ENCODE measurements at places on chromosomes 5 and 9.

GRCh38 chr5:91092859-91093783, 290.0 kb downstream of the ARRDC3 start:
- DNase-seq, result no peak

GRCh38 chr9:89872426-89872912, 267.7 kb downstream of the GADD45G start:
- no peak for DNase-seq

GRCh38 chr5:116394186-116394867, 180.3 kb downstream of the SEMA6A start:
- DNase-seq, result no peak

DNA sequence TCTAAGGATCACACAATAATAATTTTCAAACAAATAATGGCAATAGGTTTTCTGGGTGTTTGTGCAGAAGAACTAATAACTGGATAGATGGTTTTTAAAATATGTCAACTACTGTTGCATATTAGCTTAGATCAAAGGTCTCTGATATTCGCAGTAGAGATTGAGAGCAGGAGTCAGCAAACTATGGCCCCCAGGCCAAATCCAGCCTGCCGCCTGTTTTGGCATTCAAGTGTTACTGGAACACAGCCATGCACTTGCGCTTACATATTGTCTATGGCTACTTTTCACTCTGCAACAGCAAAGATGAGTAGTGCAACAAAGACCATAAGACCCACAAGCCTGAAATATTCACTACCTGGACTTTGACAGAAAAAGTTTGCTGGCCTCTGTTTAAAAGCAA, 260.8 kb downstream of the GRIA1 start:
- DNase-seq, result no peak

GRCh38 chr9:90459321-90459720, 183.3 kb downstream of the DIRAS2 start:
- DNase-seq, result no peak

GRCh38 chr9:130461218-130461630, 16.5 kb downstream of the ASS1 start:
- DNase-seq, result peak; percentile 37

GRCh38 chr5:33925278-33925677, 10.9 kb upstream of the RXFP3 start:
- no peak for DNase-seq

- no peak for DNase-seq
Observed at GRCh38 chr9:32486839-32487562, 39.0 kb downstream of the RIGI start.

- peak; percentile 43 for DNase-seq
Observed at GRCh38 chr9:119365291-119366027, 3.8 kb downstream of the BRINP1 start.

GRCh38 chr9:95012035-95012708, 285.7 kb downstream of the AOPEP start:
- no peak for DNase-seq

- DNase-seq, result no peak
Observed at GRCh38 chr5:125249400-125249799, 503.0 kb upstream of the ZNF608 start.

- DNase-seq, result peak; percentile 1
Observed at GRCh38 chr9:74645007-74645639, 148.0 kb downstream of the RORB start.

DNA sequence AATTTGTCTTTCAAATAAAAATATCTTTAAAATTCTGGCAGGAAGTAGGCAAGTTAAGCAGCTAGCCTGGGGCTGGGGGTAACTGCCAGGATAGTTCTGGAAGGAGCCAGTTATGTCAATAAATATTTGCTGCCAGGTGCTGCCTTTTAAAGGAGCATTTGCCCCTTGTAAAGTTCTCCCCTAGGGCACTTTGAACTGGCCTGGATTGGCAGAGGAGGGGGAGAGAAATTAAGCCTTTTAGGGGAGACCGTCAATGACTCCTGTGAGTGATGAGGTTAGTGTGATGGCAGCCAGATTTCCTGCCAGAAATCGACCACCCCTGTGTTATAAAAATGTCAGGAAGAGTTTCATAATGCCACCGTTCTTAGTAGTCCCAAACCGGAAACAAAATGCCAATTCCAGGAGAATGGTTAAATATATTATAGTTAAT, 89.8 kb upstream of the ELL2 start:
- no peak for DNase-seq

GRCh38 chr9:10059044-10059443, 553.8 kb downstream of the PTPRD start:
- DNase-seq, result no peak

- DNase-seq, result no peak
Observed at GRCh38 chr5:155807884-155808576, 518.9 kb upstream of the SGCD start.

- DNase-seq, result no peak
Observed at GRCh38 chr5:1480217-1480616, 35.0 kb upstream of the SLC6A3 start.

GRCh38 chr9:131478421-131478868, 24.3 kb upstream of the POMT1 start:
- peak; percentile 44 for DNase-seq

GRCh38 chr5:121982893-121983285, 21.1 kb downstream of the SRFBP1 start:
- no peak for DNase-seq

DNA sequence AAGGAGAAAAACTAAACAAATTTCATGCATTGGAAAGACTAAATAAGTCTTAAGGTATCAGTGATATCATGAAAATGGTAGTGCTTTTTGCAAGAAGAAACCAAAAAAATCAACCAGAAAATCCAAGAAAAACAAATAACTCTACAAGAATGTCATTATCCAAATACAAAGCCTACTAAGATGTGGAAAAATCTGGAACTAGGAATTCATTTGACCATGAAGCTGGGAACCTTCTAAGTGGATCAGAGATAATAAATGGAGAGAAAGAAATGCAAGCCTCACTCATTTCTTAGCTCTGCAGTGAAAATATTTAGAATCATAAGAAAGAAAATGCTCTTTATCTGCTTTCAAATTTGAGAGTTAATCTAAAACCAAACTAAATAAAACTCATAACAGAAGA, 51.3 kb downstream of the RASEF start:
- DNase-seq, result no peak

DNA sequence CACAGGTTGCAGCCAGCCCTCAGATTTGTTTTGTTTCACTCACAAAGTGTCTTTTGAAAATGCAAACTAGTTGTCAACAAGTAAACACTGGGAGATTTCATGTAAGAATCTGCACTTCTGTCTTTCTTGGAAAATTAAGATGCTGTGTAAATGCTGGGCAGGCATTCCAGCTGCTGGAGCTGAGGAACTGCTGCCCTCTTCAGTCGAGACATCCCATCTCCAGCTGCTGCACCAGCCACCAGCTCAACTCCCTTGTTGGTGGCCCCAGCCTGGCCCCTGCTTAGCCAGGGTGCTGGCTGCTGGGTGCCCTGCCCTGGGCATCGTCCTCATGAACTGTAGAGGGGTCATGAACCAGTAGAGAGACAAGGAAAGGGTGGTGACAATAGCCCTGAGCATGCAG, 33.1 kb upstream of the AFAP1L1 start:
- peak; percentile 21 for DNase-seq

DNA sequence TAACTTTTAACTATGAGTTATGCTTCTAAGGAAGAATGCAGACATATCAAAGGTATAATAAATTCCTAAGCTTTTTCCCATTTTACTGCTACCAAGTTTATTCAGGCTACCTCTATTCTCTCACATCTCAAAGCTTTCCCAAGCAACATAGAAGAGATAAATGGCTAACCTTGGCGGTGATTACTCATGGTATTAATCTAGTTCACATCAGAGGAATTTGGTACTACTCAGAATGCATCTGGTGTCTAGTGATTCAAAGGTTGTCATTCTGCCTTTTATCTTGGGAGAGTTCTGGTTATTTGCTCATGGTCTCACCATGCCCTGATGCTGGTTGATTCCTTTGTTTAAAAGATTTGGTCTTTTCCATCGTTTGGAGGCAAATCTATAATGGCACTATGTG, 182.7 kb downstream of the TAF11L14 start:
- no peak for DNase-seq

GRCh38 chr9:123945532-123945931, 15.6 kb upstream of the DENND1A start:
- no peak for DNase-seq

DNA sequence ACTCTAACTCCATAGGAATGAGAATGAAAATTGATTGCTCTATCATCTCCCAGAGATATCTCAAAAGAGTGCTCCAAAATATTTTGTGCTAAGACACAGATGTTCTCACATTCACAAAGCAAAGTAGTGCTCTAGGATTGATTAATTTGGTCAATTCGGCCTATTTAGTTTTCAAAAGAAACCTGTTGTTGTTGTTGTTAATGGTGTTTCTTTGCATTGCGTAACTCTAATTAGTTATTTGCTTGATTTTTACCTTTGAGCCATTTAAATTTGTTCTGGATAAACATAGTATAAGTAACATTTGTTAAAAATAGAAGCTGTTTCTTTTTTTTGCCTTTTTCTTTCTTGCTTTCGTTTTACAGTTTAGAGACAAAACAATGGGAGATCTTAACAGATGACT, 382.5 kb downstream of the CAAP1 start:
- no peak for DNase-seq

DNA sequence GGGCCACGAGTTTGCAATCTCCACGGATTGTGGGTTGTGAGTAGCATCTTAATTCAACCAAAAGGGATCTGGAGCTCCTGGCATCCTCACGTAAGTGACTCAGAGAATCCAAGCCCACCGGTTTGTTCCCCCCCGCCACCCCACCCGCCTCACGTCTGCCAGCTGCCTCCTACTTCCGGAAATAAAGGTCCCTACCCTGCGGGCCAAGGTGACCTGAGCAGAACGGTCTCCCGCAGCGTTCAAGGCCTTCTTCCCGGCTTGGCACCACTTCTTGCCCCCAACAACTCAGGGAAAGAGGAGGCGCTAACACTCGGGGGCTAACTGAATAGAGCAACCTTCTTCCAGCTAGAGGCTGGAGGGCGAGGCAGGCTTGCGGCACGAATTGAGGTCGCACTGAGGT, 8.8 kb upstream of the GPRIN1 start:
- no peak for DNase-seq

DNA sequence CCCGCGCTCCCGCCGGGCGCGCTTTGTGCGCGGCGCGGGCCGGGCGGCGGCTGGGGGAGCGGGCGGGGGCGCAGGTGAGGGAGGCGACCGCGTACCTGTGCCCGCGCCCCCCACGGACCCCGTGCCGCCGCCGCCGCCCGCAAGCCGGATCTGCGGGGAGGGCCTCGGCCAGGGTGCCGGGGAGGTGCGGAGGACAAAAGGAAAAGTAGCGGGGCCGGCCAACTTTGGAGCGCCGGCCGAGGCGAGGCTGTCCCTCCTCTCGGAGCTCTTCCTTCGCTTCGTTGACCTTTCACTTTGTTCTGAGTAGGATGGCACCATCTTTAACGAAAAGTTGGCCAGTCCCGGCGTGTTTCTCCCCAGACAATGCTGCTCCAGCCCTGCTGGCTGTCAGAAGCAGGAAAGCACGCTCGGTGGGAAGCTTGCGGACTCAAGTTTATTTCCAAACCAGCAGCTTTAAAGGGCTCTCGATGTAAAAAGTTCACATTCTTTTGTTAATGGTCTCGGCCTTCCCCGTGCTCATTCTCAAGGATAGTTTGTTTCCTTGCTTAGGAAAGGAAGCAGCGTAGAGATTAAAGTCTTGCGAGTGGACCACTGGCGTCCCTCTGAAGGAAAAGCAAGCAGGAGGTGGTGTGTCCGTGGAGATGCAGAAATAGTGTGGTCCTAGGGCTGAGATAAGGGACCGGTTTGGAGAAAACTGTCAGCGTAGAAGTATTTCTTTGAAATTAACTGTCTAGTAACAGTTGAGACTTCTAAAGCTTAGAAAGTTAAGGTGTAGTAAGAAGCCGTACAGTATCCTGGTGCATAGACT, 639 bp downstream of the EHMT1 start:
- DNase-seq, result no peak

DNA sequence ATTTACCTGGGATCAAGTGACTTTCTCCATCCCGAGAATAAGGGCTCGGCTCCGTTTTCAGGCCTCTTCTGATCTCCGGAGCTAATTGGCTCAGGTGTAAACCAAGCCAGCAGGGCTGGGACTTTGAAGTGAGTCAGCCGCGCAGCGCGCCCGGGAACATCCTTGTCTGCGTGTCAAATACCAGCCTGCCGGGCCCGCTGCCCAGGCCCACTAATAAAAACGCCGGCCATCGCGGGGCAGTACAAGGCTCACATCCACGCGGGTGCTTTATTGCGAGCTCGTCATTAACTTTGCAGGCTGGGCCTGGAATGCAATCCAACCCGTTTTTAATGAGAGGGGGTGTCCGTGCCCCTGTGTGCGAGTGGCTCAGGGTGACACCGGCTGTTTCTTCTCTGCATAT, 416.8 kb downstream of the IRX2 start:
- DNase-seq, result no peak

GRCh38 chr9:6109571-6109970, 94.1 kb upstream of the RANBP6 start:
- DNase-seq, result no peak

- no peak for DNase-seq
Observed at GRCh38 chr9:82412586-82413305, 424.2 kb downstream of the SPATA31D1 start.

DNA sequence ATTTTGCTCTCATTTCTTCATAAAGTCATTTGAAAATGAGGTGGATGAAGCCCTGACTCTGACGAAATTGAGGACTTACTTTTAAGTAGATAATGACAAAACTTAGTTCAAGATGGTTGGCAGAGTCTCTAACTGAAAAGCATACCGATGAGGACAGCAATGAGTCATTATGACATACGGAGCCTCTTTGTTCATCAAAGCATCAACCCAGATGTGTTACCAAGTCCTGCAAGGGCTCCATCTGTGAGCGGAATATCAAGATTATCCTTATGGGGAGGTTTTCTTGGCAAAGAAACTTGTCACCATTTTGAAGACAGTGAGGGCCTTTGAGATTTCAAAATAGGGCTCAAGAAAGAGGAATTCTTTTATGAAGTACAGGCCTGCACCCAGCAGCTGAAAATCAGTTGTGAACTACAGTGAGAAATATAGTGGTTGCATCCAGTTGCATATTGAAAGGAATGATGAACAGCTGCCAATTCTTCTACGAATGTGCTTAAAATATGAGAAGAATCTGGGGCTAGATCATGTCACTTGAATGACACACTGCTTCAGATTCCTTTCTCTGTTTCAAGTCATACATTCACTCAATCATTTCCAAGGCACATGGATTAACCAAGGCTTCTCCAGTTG, 86.6 kb upstream of the SLC24A2 start:
- no peak for DNase-seq

DNA sequence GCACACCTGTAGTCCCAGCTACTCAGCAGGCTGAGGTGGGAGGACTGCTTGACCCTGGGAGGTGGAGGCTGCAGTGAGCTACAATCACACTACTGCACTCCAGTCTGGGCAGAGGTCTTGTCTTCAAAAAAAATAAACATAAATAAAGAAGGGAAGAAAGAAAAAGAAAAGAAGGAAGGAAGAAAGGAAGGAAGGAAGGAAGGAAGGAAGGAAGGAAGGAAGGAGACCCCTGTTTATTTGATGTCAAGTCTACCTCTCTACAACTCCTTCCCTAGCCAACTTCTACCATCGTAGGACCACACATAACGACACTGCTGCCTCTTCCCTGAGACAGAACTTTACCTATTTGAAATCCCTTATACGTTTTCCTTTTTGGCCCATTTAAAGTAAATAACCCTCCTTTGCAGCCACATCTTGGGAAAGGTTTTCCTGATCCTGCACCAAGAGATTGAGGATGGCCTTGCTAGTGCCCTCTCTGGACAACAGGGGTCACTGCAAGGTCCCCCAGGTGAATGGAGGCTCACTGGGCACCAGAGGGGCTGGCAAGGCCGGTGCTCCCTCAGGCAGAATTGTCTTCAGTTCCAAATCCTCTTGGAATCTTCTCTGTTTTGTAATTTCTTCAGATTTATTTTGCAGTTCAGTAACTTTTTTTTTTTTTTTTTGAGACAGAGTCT, 10.5 kb downstream of the RPS14 start:
- no peak for DNase-seq

- DNase-seq, result no peak
Observed at GRCh38 chr5:67030289-67031056, 166.1 kb downstream of the CD180 start.
